Astrocyte of the spinal cord (primary cell): ENCODE measurements at places on chromosomes 3 and 15.

DNA sequence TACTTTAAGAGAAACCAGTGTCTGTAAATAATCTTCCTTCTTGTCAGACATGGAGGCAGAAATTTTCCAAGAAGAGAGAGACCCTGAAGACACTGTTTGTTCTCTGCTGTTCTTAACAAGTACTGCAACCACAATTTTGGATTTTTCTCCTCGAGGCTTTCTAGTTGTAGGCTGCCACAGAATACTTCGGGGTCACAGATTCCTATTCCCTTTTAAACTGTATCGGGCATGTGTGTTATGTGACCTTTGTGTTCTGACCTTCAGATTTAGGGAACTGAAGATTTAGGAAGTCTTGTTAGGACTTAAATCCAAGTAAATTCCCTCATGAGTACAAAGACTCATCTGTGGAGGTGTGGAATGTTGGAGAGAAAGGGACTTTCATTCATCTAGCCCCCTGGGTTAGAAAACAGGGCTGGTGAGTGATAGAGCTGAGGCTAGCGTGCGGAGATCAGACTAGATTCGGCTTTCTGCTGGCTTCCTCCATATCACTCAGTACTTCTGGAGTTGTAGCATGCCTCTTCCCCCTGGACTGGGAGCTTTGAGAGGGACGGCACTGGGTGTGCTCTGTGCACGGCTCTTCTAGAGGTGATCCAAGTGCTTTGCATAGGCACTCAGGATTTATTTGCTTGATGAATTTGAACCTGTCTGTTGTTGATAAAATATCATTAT is 237.0 kb downstream of the LPP start:
- DNase-seq = no peak

DNA sequence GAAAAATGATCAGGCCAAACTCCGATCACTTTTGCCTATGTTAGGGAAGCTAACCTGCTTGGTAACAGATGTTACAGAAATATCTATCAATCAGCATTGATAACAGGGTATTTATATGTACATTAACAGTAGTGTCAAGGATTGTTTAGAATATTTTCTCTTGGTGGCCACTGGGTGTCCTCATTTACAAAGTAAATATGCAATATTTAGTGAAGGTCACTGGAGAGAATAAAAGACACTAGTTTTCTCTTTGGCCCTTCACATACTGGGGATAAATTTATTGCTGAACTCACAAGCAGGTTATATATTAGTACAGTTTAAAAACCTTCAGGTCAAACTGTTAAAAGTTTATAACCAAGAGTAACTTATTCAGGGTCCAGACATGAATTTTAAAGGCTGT is 69.0 kb downstream of the TIGIT start:
- peak; percentile 57 for DNase-seq

- DNase-seq = peak; percentile 94
Observed at GRCh38 chr3:37907906-37908305, 46.2 kb downstream of the CTDSPL start.

GRCh38 chr3:147422196-147422595 is 13.0 kb downstream of the ZIC1 start:
- peak; percentile 57 for DNase-seq

DNA sequence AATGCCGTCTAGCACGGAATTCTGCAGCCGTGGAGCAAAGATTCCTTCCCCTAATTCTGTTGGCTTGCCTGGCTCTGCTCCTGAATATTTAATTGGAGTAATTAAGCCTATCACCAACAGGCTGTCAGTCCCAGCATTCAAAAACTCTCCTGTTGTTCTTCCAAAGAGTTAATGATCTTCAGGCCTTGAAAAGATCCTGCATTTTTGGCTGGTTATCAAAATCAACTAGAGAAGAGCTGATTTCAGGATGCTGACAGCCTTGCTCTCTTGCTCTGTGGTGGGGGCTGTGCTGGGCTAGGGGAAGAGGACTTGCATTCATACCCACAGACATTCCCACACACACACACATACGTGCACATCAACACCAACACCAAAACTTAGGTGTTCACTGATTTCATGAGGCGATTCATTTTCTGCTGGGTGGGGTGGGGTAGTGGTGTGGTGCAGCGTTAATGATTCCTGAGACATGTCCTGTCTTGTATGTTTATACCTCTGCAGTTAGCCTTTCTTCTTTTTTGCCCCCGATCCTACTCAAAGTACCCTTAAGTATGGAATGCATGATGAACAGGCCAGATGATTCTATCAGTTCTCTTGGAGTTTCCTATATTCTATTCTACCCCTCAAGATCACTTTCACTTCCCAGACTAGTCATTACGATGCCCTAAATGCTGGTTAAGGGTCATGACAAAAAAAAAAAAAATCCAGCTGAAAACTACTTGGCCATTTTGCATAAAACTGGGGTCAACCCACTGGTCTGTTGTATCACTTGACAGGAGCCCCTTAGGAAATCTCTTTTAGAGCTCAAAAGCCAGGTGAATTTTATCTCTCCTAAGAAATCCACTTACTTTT is 42.3 kb downstream of the CPN2 start:
- DNase-seq = no peak
